Activated CD4-positive, alpha-beta T cell treated with anti-CD3 and anti-CD28 coated beads, Interleukin-2, amount 50 U/mL, for 16 hours (primary cell): ENCODE measurements at places on chromosomes 7 and 10.

- no peak for DNase-seq
Measured at GRCh38 chr10:89346405-89347254, 18.8 kb downstream of the IFIT3 start.

- DNase-seq: no peak
Measured at GRCh38 chr7:80773787-80774508, 135.5 kb downstream of the CD36 start.

- no peak for DNase-seq
Measured at GRCh38 chr10:11871466-11871865, 48.3 kb downstream of the PROSER2 start.

GRCh38 chr10:57654856-57655255 is 612.8 kb downstream of the IPMK start:
- no peak for DNase-seq

DNA sequence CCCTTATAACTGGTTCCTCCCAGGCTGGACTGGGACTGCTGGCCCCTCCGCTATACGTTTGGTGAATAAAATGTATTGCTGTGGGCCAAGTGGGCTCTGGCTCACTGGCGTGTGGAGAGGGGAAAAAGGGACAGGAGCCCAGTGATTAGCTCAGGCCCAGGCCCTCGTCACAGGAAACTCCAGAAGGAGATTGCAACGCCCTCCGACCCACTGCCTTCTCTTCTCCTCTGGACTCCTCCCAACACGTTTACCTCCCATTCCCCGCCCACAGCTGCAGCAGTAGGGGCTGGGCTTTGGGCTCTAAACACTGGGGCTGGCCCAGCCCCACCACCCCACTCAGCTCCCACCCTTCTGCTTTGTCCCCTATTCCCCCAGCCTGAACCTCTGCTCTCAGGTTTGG is 173.9 kb downstream of the NEURL1 start:
- DNase-seq: no peak

- peak; percentile 38 for DNase-seq
Measured at GRCh38 chr10:109902992-109903947, 20.0 kb downstream of the XPNPEP1 start.
